Effector memory CD4-positive, alpha-beta T cell (primary cell): ENCODE measurements at places on chromosomes 5 and 9.

DNA sequence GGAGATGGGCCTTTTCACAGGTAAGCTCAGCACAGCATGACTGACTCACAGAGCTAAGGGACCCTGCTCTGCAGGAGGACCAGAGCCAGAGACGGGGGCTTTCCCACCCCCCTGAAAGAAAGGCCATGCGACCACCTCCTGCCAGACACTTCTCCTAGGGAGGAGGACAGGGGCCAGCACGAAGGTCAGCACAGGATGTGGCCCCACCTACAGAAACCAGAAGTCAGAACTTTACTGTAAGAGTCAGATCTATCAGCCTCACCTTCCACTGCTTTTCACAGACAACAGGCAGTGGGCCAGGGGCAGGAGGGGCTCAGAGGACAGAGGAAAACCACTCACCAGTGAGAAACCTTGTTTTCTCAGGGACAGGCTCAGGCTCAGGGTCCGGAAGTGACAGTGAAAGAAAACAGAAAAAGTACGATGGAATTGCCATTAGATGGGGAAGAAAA, 37.9 kb downstream of the CCNJL start:
- no peak for DNase-seq

GRCh38 chr5:60972231-60972630, 27.2 kb downstream of the NDUFAF2 start:
- DNase-seq = no peak

DNA sequence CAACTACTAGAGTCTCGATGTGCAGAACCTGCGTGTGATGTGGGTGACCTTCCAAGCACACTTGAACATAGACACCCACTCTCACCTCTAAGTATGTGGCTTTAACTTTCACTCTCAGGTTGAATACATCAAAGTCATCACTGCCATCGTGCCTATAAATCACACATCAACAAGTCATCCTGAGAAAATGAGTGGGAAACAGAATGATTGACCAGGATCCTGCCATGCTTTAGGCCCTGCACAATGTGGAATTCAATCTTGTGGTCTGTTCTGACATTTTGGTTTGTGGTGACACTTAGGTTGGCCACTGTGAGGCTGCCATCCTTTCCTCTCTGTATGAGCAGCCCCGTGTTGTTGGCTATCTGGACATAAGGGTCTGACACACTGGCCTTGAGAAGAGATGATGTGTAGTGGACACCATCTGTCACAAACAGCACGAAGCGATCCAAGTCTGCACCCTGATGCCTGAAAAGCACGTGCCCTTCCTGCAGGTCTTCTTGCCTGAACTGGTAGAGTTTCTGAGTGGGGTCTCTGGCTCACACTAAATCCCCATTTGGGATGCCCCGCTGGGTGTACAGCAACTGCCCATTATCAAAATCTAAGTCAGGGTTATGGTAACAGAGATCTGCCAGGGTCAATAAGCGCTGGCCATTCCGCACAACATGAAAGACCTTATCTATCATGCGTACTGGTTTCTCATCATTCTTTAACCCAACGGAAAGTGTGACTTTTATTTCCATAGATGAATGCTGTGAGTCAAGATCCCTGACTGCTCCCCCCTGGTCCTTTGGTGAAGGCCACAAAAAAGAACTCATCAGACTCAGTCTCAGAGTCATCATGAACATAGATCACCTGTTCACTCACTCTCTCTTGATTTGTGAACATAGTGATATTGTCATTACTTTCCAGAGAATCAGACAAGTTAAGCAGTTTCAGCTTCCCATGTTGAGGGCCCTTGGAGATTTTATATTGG, 116.6 kb downstream of the ESM1 start:
- DNase-seq = no peak

DNA sequence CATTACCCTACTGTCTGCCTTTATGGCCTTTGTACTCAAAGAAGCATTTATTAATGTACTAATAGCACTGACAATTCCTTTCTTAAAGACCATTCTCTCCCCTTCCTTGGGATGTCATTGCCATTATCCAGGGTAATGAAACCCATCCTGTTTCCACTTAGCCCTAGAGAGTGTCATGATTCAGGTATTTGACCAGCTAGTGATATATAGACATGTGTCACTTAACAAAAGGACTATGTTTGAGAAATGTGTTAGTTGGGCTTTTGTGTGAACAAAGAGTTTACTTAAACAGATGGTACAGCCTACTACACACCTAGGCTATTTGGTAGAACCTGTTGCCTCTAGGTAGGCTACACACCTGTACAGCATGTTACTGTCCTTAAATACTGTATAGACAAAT, 2.0 kb downstream of the ATP6V0E1 start:
- DNase-seq = no peak

DNA sequence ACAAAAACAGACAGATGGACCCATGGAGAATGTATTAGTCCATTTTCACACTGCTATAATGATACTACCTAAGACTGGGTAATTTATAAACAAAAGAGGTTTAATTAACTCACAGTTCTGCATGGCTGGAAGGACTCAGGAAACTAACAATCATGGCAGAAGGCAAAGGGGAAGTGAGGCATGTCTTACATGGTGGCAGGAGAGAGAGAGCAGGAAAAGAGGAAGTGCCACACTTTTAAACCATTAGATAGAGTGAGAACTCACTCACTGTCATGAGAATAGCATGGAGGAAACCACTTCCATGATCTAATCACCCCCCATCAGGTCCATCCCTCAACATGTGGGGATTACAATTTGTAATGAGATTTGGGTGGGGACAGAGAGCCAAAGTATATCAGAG, 808.9 kb downstream of the CDH12 start:
- DNase-seq = no peak

- DNase-seq = no peak
Measured at GRCh38 chr5:173670791-173671120, 54.3 kb upstream of the BOD1 start.

DNA sequence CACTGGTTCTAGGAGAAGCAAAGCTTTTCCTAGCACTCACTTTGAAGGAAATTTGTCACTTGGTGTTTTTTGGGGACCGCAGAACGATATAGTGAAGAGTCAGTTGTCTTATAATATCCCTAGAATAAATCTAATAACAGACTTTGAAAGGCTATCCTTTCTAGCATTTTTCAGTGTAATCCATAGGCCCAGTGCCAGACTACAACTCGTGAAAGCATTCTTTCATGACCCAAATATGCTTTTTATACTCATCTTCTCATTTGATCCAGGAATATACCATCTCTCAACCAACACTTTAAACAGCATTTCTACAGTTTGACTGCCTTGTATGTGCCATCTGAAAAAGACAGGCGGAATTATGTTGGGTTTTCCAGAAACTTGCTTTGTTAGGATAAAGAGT, 104.0 kb downstream of the ERCC6L2 start:
- no peak for DNase-seq

GRCh38 chr9:107626118-107626517, 136.5 kb upstream of the KLF4 start:
- DNase-seq = no peak

- DNase-seq = no peak
Measured at GRCh38 chr5:132444061-132444460, 46.5 kb downstream of the IRF1 start.

DNA sequence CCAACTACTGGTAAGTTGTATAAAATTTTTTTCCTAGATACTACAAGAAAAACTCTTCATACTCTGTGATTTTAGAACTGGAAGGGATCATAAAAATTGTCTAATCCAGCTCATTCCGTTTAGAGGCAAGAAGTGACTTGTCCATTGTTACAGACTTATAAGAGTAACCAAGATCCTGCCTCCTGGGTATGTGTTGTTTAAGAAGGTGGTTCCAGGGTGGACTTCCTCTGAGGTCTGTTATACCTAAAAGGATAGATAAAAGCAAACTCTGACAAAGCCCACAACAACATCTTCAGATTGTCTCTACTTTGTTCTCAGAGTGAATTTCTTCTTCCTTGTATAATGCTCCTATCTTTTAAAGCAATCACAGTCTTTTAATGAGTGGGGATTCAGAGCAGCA, 24.2 kb downstream of the TGFBR1 start:
- no peak for DNase-seq

DNA sequence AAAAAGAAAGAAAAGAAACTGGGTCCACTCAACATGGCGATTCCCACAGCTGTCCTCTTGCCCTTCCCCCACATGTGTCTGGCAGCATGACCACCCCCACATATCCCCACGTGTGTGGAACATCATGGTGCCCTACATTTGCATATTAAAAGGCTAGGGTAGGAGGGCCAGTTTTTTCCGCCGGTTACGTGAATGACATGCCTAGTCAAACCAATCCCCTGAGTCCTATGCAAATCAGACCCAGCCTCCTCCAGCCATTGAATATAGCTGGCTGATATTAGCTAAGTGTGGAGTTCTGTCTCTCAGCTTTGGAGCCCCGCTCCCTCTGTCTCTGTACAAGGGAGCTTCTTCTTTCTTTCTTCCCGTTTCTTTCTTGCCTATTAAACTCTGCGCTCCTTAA, 33.0 kb upstream of the CCDC112 start:
- DNase-seq = no peak

GRCh38 chr5:146732962-146733361, 145.6 kb downstream of the PPP2R2B start:
- DNase-seq = no peak

GRCh38 chr9:107739601-107740082, 250.1 kb upstream of the KLF4 start:
- no peak for DNase-seq
